ENCODE measurements at places on chromosomes 5 and 9.

- no peak for DNase-seq
Observed at GRCh38 chr9:135075234-135076142, 12.0 kb upstream of the OLFM1 start.

DNA sequence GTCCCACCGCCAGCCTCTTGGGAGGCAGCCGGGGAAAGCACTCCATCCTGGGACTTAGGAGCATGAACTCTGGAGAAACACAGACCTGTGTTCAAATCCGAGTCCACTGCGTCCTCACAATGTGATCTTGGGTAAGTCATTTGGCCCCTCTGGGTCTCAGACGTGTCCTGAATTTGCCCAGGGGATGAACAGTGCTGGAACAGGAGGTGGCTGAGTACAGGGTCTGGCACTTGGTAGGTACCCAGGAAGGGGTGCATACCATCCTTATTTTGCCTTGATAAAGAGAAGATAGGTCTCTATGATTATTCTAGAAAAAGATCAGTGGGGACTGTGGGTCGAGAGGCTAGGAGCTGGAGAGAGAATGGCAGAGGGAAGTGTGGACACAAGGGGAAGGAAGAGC is 135.7 kb downstream of the FGF18 start:
- DNase-seq, result no peak

GRCh38 chr9:129888293-129889121 is 53.2 kb downstream of the USP20 start:
- no peak for DNase-seq

DNA sequence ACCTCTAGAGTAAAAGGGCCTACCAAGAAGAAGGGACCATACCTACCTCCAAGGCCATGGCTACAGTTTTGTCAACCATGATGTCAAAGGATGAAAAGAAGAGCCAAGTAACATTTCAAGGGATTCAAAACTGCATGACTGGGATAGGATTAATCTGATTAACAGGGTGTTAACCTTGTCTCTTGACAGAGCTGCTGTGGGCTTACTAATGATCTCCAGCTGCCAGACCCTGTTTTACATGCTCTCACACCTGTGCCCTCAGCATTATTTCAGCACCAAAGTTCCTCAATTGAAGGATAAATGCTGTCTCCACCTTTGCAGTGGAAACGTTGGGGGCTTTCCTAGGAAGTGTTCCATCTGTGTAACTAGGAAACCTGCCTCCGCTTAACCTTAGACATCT is 78.3 kb downstream of the DMAC1 start:
- no peak for DNase-seq

- no peak for DNase-seq
Observed at GRCh38 chr5:171024084-171024483, 162.3 kb downstream of the RANBP17 start.

- peak; percentile 72 for DNase-seq
Observed at GRCh38 chr9:130240410-130241197, 25.0 kb upstream of the HMCN2 start.
